ENCODE measurements at places on chromosomes 13 and 19. TPM values are rescaled to one million over a fixed set of nuclear protein-coding genes. Genes with fewer than 3 reads are reported as not detected.

The SAE1 gene
- 39.7 TPM for total RNA-seq

The LILRA1 gene
- total RNA-seq = not detected

The ZNF528 gene
- 11.0 TPM for total RNA-seq

The C19orf33 gene
- 182 TPM for total RNA-seq

The PRR20D gene
- not detected for total RNA-seq

The CAPS gene
- total RNA-seq = 11.6 TPM

The IGFL3 gene
- total RNA-seq = 17.7 TPM

The GRK1 gene
- total RNA-seq = not detected

The ZNF709 gene
- total RNA-seq = 1.1 TPM

The APOC4 gene
- total RNA-seq = not detected

The CEACAM1 gene
- 2.0 TPM for total RNA-seq

The LMTK3 gene
- total RNA-seq = 3.5 TPM

The TEX26 gene
- not detected for total RNA-seq

The SHISA2 gene
- total RNA-seq = 1.6 TPM

The HSD17B14 gene
- 3.0 TPM for total RNA-seq

The GNA15 gene
- 117 TPM for total RNA-seq

The PTBP1 gene
- 227 TPM for total RNA-seq

The ZNF730 gene
- total RNA-seq = not detected

Data from suprapubic skin (tissue), 4 donors.